ENCODE measurements at places on chromosomes 3 and 15. TPM values are rescaled to one million over a fixed set of nuclear protein-coding genes. Genes with fewer than 3 reads are reported as not detected.

EPHA6 gene
- 219 TPM for total RNA-seq

DNAH12 gene
- 0.62 TPM for total RNA-seq

TEX55 gene
- not detected for total RNA-seq

CCNB2 gene
- 4.4 TPM for total RNA-seq

SAMMSON gene
- 0.47 TPM for total RNA-seq

IGSF10 gene
- total RNA-seq: 0.31 TPM
